Islet precursor cell (in vitro differentiated cells): ENCODE measurements at places on chromosomes 4 and X.

DNA sequence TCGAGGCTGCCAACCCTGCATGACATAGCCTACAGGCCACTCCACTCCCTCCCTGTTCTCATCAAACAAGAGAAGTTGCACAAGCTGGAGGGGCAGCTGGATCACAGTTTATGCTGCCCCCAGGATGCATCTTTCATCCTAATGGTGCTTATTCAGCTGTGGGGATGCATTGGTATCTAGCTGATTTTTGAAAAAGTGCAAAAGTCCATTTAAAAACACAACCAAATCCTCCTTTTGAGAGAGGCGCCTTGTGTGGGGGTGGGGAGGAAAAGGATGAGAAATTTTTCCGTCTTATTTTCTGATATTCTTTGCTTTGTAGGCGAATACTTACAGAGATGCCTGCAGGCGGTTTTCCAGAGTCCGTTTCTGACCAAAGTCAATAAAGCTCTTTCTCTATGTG, 276.4 kb upstream of the BOD1L1 start:
- DNase-seq, result no peak

DNA sequence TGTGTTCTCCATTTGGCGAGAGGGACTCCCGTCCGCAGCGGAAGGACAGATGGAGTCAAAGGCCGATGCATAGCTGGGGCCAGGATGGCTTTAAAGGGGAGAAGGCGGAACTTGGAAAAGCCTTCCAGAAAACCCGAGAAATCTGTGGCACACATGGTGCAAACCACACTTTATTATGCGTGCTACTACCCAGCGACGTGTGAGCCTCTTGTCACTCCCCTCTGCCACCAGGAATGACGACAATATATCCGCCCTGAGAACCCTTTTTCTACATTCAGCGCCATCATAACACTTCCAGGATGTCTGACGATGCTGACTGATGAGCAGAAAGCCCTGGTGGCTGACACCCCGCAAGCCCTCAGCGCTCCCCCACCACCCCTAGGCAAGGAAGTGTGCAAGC, 689 bp upstream of the DCHS2 start:
- no peak for DNase-seq

DNA sequence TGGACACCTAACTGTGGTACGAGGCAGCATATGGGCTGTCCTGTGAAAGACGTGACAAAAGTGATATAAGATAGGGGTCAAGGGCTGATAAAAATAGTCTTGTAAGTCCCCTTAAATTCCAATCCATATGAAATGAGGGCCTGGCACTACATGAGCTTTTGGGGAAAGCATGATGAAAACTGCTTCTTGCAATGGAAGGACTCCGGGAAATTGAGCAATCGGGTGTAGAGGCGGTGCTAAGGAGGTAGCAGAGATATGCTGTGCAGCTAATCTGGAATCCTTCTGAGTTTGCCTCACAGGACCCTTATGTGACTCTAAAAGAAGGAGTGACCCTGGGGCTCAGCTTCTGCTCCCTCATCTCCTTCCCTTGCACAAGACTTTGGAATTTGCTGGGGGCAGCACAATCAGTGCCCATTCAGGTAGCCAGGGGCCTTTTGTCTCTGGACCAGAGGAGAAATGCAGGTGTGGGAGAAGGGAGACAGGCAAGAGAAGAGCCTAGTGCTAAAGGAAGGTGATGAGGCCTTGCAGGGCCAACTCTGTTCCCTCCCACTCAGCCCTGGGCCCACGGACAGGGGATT, 12.8 kb downstream of the CLDN2 start:
- no peak for DNase-seq

GRCh38 chrX:135087867-135088266, 32.5 kb downstream of the ETDB start:
- DNase-seq, result no peak

- no peak for DNase-seq
These were observed 219.1 kb downstream of the NR3C2 start for GRCh38 chr4:148222991-148223660.

DNA sequence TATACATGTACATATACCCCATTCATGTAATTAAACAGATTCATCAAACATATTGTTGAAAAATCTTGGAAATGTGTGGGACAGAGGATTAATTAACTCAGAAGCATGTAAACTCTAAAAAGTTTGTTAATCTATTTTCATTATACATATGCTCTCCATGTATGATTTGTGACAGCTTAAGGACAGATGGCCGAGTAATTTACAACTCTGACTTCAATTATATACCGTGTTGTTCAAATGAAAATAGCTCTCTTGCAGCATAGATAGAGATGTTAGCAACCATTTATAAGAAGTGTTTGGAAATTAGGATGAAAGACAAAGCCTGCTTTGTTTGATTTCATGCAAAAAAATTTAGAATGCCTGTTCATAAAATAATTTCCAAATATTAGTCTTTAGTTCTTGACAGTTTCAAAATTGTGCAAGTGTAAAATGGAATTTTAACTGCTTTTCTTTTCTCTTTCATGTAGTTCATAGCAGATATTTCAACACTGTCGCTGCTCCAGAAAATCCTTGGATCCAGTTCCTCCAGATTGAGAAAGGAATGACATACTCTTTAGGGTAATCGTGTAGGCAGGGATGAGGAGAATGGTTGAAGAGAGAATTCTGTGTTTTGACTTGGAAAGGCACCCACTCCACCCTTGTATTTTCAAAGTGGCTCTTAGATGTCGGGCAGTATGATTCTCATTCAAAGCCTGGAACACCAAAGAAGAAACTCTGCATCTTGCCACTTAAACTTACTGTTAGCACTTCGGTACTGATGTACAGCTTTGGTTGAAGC, 23.1 kb downstream of the AFF2 start:
- no peak for DNase-seq

DNA sequence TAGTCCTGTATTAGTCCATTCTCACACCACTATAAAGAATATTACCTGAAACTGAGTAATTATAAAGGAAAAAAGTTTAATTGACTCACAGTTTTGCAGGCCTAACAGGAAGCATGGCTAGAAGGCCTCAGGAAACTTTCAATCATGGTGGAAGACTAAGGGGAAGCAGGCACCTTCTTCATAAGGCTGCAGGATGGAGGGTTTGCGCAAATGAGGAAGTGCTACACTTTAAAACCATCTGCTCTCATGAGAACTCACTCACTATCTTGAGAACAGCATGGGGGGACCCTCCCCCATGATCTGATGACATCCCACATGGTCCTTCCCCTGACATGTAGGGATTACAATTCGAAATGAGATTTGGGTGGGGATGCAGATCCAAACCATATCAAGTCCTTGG, 12.1 kb upstream of the MAGEA11 start:
- no peak for DNase-seq

DNA sequence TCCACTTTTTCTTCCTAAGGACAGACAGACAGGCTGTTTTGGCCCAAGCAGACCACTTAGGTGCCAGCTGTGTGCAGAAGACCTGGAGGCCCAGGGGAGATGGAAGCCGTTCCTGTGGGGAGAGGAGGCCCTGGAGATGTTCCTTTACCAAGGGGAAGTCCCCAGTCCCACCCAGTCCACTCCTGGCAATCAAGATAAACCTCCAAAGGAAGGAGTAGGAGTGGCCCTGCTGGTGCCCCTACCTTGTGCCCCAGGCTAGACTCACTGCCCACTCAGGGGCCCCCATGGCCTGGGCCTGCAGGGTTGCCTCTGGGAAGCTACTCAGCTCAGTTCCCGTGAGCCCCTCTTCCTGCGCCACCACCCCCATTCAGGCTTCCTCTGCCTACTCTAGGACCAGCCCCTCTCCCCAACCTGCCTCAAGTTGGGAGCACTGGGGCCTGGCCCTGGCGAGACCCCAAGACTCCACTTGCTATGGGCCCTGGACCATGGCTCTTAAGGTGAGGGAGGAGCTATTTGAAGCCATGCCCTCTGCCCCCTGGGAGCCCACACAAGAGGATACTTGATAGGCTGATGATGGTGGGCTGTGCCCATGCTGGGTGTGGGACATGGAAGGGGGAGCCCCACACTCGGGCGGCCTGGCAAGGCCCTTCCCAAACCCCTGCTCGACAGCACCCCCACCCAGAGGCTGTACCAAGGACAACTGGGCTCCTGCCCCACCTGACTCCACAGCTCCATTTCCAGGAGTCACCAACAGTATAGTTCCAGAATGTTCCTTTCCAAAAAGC, 24.8 kb upstream of the RNF4 start:
- no peak for DNase-seq

DNA sequence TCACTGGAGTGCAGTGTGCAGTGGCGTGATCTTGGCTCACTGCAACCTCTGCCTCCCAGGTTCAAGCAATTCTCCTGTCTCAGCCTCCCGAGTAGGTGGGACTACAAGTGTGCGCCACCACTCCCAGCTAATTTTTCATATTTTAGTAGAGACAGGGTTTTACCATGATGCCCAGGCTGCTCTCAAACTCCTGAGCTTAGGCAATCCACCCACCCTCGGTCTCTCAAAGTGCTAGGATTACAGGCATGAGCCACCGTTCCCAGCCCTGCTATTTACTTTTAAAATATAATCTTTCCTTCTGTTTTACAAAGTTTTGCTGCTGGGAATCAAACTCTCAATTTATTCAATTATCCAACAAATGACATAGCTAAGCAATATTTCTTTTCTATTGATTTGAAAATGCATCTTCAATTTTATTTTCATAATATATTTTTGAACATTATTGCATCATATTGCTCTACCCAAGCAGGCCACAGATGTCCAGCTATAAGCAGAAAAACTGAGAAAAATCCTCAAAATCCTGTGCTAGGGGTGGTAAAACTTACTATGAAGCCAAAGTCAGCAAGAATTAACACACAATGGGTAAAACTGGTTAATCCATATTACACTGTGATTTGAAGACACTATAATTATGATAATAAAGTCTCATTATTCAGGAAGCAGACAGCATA, 5.2 kb downstream of the TIFA start:
- no peak for DNase-seq
